ENCODE measurements at places on chromosomes 12 and 14.

DNA sequence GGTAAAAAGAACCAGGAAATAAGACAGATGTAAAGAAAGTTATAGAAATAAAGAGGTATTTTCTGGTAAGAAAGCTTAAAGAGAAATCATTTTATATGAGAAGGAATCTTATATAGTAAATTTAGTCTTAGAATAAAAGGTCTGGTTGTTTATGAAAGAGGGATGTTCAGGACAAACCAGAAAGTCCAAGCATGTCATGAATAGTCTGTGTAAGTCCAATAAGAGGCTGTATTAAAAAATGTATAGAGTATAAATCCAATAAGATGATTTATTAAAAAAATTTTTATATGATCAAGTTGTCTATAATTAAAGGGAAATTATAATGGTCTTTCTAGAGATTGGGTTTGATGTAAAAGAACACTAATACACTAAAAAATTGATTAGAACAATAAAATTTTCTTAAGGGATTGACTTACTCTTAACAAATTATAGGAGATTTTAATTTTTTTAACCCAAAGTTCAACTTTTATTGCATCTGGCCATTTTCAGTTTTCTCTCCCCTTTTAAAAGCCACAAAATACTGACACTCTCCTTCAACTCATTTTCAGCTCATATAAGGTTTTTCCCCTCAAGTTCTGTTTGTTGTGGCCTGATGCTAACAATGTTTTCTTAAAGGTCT lies 35.1 kb downstream of the ST8SIA1 start:
- DNase-seq = no peak

GRCh38 chr12:43935581-43935980 lies 99.7 kb downstream of the TMEM117 start:
- no peak for DNase-seq

DNA sequence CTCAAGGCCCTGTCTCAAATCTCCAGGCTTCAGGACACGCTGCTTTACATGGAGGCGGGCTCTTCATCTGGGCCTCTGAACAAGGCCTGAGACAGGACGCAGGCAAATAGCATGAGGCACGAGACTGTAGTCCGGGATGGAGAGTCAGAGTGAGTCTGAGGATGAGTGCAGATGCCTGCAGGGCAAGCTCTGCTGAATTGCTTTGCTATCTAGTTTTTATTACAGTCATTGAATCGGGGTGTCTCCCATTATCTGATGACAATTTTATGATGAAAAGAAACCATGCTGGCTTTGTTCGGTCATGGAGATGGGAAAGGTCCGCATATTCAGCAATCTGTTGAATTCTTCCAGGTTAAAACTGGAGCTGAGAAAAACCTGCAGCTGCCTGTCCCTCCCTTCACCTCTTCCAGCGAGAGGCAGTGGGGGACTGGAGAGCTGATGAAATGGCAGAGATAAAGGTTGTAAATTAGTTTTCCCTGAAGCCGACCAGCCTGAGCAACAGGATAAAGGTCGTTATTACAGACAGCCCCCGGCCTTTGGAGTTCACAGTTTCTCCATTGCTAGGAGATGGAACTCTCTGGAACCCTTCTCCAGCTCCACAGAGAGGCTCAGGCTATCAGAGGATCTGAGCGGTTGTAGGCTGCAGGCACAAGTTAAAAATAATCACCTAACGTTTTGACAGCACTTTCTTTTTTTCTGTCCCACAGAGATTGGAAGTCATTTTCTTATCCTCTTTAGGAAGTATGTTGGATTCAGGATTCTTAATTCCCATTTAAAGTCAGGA lies 1.3 kb upstream of the ADGRD1 start:
- DNase-seq = no peak

DNA sequence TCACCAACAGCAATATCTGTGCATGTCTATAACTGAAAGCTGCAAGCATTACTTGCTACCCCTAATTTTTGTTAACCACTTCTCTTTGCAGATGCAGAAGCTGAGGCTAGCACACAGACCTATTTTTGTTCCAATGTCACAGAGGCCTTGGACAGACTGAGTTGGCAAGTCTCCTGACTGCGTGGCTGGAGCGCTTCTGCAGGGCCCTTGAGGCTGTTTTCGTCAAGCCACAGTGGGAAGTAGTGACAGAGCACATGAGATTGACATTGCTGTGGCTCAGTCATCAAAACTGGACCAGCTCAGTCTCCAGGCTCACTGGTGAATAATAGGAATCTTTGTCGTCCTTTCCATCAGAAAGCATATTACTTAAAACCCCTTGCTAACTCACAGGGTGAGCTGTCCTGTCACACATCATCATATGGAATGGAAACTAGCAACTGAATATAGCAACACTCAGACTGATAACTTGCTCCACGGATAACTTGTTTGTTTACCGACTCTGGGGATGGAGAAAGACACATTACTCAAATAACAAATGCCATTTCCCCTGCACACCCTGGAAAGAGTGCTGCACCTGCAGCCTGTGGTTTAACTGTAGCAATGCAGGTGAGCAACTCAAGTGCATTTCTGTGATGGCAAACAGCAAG lies 43.6 kb upstream of the DDX11 start:
- no peak for DNase-seq

- DNase-seq = no peak
Observed at GRCh38 chr12:113845900-113846674, 120.0 kb downstream of the RBM19 start.

GRCh38 chr12:121794534-121795033 lies 1.1 kb upstream of the RHOF start:
- DNase-seq = no peak

DNA sequence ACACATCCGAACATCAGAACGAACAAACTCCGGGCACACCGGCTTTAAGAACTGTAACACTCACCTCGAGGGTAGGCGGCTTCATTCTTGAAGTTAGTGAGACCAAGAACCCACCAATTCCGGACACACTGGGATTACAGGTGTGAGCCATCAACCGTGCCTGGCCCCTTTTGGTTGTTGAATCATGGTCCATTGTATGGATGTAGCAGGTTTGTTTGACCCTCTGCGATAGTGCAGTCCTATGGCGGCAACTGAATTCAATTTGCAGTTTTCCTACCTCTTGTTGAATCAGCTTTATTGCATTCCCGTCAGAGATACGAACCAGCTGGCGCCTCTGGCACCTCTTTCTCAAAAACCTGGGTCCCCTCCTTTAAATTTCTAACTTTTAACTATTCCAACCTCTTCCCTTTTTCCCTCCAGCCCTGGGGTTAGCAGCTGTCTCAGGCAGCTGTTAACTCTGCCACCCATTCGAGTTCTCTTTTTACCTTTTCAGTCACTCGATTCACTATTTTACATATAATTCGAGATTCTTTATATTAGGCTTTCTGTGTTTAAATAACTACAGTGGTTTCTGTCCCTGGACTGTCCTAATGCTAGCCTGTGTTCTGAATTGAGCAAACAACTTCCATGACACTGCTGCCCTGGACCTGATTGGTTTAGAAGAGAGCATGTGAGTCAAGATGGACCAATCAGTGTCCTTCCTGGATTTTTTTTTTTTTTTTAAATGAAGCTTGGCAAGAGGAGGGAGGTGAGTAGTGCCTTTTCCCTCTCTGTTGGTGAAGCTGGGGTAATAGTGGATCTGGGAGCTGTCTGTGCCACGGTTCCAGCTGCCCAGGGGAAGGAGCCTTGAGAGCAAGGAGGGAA lies 261.5 kb downstream of the PCNX1 start:
- DNase-seq = no peak

- no peak for DNase-seq
Observed at GRCh38 chr14:49924852-49925251, 32.0 kb downstream of the ARF6 start.
